ENCODE measurements at places on chromosomes 3 and 15. TPM values are rescaled to one million over a fixed set of nuclear protein-coding genes. Genes with fewer than 3 reads are reported as not detected.

KBTBD12 gene
- total RNA-seq = 4.5 TPM

TMEM45A gene
- 47.5 TPM for total RNA-seq

ARL6 gene
- 8.5 TPM for total RNA-seq

GRCh38 chr15:60460931-60461330 lies 18.0 kb downstream of the ICE2 start:
- H3K27ac ChIP-seq = no peak overlapping the region
- H3K4me3 ChIP-seq = no peak overlapping the region
- no peaks in the 10 kb centered on the region for H3K36me3 ChIP-seq
- H3K4me1 ChIP-seq = no peaks in the 10 kb centered on the region

DNA sequence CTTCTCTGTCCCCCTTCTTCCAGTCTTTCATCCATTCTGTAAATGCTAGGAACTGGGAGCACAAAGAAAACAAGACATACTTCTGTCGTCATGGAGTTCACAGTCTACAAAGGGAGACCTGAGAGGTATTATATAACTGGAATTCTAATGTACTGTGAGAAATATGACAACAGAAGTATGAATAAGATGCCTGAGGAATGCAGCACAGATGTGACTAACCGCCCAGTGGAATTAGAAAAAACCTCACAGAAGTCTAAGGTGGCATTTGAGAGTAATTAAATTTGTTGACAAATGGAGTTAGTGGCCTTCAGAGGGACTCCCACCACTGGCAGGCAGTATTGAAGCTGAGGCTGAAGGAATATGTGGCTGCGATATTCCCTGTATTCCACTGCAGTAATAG lies 168.5 kb upstream of the FAM3D start:
- no peak overlapping the region for H3K4me3 ChIP-seq
- DNase-seq = no peak
- H3K36me3 ChIP-seq = no peaks in the 10 kb centered on the region
- no peaks in the 10 kb centered on the region for H3K4me1 ChIP-seq

DNA sequence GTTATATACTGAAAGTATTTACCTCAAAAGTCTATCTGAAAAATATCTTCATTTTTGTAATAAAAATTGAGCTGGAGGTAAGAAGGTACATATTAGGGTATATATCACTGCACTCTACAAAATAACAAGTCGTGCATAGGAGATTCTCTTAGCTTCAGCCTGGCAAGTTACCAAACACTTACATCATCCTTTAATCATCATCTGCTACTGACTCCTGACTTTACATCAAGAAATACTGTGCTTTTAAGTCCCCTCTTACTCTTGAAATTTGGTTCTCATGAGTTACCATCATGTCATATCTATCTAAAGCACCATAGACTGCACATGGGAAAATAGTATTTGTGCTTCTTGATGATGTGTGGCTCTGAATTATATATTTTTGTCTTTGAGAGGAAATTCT lies 50.8 kb downstream of the LYSMD4 start:
- DNase-seq = no peak
- H3K4me3 ChIP-seq = no peak overlapping the region
- H3K27me3 ChIP-seq = no peaks in the 10 kb centered on the region
- no peak overlapping the region for H3K27ac ChIP-seq

DNA sequence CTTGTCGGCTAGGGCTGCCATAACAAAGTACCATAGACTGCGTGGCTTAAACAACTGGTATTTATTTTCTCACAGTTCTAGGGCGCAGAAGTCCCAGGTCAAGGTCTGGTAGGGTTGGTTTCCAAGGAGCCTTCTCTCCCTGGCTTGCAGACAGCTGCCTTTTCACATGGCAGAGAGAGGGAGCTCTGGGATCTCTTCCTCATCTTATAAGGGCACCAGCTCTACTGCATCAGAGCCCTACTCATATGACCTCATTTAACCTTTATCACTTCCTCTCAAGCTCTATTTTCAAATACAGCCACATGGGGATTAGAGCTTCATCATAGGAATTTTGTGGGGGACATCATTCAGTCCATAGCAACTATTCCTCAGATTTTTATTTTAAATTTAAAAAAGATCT lies 17.6 kb upstream of the PAQR9 start:
- H3K4me3 ChIP-seq = no peak overlapping the region
- no peaks in the 10 kb centered on the region for H3K4me1 ChIP-seq
- no peaks in the 10 kb centered on the region for H3K36me3 ChIP-seq
- no peak for DNase-seq
- H3K27me3 ChIP-seq = no peaks in the 10 kb centered on the region
- no peak overlapping the region for H3K27ac ChIP-seq

- H3K36me3 ChIP-seq = no peaks in the 10 kb centered on the region
- no peak overlapping the region for H3K4me3 ChIP-seq
- no peak for DNase-seq
- no peak overlapping the region for H3K27ac ChIP-seq
- peaks cover 1% of the 10 kb centered on the region for H3K4me1 ChIP-seq
Measured at GRCh38 chr3:177802151-177802900, 605.0 kb upstream of the TBL1XR1 start.

- H3K27me3 ChIP-seq = no peaks in the 10 kb centered on the region
- no peaks in the 10 kb centered on the region for H3K36me3 ChIP-seq
- no peak for DNase-seq
Measured at GRCh38 chr15:84929795-84930603, 45.5 kb downstream of the SLC28A1 start.

GRCh38 chr15:25763331-25763751 lies 99.8 kb downstream of the ATP10A start:
- no peak overlapping the region for H3K4me3 ChIP-seq
- H3K36me3 ChIP-seq = no peaks in the 10 kb centered on the region
- no peaks in the 10 kb centered on the region for H3K4me1 ChIP-seq
- no peak overlapping the region for H3K27ac ChIP-seq

GRCh38 chr3:180382638-180383180 lies 219.3 kb upstream of the TTC14 start:
- no peak overlapping the region for H3K27ac ChIP-seq
- no peaks in the 10 kb centered on the region for H3K4me1 ChIP-seq
- H3K36me3 ChIP-seq = no peaks in the 10 kb centered on the region
- H3K4me3 ChIP-seq = no peak overlapping the region

DNA sequence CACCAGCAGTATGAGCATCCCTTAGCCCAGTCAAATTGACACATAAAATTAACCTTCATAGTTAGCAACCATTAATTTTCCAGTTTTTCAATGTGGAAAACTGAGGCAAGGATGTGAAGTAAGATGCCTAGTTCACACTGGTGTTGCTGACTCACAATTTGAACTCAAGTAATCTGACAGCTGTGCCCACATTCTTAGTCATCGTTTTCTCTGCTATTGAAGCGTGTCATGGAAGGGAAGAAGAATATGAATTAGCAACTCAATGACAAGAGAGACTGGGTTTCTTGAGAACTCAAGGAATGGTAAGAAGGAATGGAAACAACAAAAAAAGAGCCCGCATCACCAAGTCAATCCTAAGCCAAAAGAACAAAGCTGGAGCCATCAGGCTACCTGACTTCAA lies 261.4 kb downstream of the EPHA3 start:
- H3K27me3 ChIP-seq = no peaks in the 10 kb centered on the region
- H3K36me3 ChIP-seq = no peaks in the 10 kb centered on the region
- no peak overlapping the region for H3K27ac ChIP-seq
- H3K4me3 ChIP-seq = no peak overlapping the region
- DNase-seq = no peak

DNA sequence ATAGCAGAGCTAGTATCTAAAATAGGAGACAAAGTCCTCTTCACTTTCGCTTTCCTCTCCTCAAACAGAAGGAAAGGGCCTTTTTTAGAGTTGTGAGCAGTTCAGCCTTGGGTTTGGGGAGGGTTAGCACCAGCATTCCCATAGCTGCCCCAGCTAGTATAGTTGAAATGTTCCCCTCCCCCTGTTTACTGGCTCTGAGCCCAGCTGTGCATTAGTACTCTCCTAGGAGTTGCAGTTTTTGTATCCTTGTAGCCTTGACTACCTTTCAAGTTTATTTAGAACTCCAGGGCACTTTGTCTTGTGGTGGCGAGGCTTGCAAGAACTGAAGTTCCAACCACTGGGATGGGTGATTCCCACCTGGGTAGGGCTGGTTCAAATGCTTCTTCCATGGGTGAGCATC lies 245.1 kb upstream of the NAALADL2 start:
- H3K27me3 ChIP-seq = no peaks in the 10 kb centered on the region
- H3K36me3 ChIP-seq = no peaks in the 10 kb centered on the region

DNA sequence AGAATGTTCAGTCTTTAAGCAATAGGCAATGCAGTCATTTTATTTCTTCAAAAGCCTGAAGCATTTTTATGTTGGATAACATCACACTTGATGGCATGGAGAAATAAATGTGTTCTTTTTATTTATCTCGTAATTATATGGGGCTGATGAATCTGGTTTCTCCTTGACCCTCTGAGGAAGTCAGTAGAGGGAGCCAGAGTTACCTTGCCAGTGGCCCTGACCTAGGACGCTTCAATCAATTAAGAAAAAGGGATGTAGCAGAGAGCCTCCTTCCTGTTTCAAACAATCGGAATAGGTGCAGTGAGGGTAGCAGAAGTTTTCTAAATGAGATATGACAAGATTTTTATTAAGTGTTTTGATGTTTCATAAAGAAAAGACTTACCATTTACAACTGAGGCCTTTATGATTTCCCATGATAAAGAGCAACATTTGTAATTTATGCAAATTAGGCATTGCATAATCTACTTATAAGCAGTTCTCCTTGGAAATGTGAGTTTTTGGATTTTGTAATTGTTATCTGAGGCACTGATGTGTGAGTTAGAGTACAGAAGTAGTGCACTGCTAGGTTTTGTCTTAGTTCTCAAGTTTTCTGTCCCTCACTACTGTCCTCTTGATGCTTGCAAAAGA lies 129.1 kb downstream of the RAP2B start:
- no peak overlapping the region for H3K4me3 ChIP-seq
- H3K4me1 ChIP-seq = no peaks in the 10 kb centered on the region
- H3K27ac ChIP-seq = no peak overlapping the region
- no peak for DNase-seq
- no peaks in the 10 kb centered on the region for H3K27me3 ChIP-seq
- no peaks in the 10 kb centered on the region for H3K36me3 ChIP-seq

GRCh38 chr3:194303749-194304148 lies 47.4 kb downstream of the CPN2 start:
- H3K4me1 ChIP-seq = no peaks in the 10 kb centered on the region
- DNase-seq = no peak
- H3K36me3 ChIP-seq = no peaks in the 10 kb centered on the region
- no peak overlapping the region for H3K27ac ChIP-seq

EPHA6 gene
- 2.8 TPM for total RNA-seq

DNA sequence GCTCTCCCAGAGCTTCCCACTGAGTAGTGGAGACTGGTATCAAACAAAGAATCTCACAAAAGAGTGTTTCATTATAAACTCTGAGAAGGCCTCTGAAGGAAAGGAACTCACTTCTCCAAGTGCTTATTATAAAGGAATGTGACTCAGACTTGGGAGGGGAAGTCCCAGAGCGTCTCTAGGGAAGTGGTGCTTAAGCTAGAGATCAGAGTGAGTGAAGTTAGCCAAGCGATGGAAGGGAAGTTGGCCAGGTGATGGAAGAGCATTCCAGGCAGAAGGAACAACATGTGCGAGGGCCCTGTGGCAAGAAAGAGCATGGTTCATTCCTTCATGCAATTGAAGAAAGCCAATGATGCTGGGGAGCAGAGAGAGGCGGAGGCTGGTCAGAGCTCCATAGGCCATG lies 2.3 kb downstream of the XYLB start:
- no peak overlapping the region for H3K4me3 ChIP-seq
- H3K36me3 ChIP-seq = no peaks in the 10 kb centered on the region
- H3K4me1 ChIP-seq = no peaks in the 10 kb centered on the region
- no peaks in the 10 kb centered on the region for H3K27me3 ChIP-seq
- DNase-seq = no peak
